ENCODE measurements at places on chromosomes 6 and 20. TPM values are rescaled to one million over a fixed set of nuclear protein-coding genes. Genes with fewer than 3 reads are reported as not detected.

Gene HEY2
- total RNA-seq: 0.32 TPM

Gene VSX1
- not detected for total RNA-seq

GRCh38 chr6:114024746-114025145 is 53.8 kb upstream of the HDAC2 start:
- H3K4me1 ChIP-seq: no peaks in the 10 kb centered on the region
- no peak overlapping the region for H3K27ac ChIP-seq
- no peak for DNase-seq
- H3K4me3 ChIP-seq: no peak overlapping the region
- H3K27me3 ChIP-seq: no peaks in the 10 kb centered on the region

DNA sequence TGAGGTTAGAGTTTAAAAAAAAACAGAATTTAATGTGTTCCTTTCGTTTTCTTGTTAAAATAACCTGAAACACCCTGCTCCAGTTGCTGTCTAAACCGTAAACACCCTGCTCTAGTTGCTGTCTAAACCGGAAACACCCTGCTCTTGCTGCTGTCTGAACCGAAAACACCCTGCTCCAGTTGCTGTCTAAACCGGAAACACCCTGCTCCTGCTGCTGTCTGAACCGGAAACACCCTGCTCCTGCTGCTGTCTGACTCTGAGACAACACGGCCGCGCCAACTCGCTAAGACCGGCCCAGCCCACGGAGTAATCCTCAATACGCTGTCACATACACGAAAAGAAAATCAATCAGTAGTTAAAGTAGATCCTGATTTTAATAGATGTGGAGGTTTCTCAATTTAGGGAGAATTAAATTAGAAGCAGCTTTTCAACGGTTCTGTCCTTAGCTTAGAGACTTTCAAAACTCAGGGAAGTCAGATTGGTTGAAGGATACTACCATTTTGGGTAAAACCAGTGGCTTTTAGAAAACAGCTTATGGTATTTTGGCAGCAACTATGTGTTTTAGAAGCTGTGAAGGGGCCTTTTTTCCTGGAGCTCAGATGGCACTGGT is 98.3 kb downstream of the RAMACL start:
- H3K4me3 ChIP-seq: no peak overlapping the region
- H3K36me3 ChIP-seq: peaks cover 2% of the 10 kb centered on the region
- peak; percentile 36 for DNase-seq
- H3K4me1 ChIP-seq: no peaks in the 10 kb centered on the region
- H3K27ac ChIP-seq: no peak overlapping the region

DNA sequence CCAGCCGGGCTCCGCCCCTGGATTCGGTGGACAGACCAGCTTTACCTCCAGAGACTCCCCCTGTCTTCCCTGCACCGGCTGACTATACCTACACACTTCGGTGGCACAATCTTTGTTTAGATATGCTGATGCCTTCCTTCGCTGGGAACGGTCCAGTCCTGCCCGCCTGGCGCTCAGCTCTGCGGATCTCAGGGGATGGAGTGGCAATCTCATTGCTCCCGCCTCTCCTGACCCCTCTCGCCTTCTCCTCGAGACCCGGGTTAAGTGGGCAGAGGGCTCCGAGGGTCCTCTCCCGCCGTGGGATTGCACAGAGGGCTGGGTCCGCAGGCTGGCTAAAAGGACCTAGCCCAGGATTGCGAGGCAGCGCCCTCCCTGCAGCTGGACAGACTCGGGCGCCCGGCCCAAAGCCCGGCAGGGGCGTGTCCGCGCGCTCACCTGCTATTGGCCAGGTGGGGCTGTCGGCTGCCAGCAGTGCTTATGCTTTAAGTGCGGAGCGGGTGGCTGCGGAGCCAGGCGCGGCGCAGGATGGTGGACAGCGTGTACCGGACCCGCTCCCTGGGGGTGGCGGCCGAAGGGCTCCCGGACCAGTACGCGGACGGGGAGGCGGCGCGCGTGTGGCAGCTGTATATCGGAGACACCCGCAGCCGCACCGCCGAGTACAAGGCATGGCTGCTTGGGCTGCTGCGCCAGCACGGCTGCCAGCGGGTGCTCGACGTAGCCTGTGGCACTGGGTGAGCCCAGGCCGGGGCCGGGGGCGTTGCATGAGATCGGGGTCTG is at the start of gene GNMT:
Gene GNMT (plus strand): TSS at position 512 of the 777 bp plus-strand sequence. CDS start 14 bp downstream, at position 526.
- H3K27ac ChIP-seq: no peak within 1 kb of the TSS
- H3K4me1 ChIP-seq: peaks cover 7% of the 10 kb centered on the region
- peaks cover 22% of the 10 kb centered on the region for H3K36me3 ChIP-seq
- peak within 1 kb of the TSS; percentile 67 for H3K4me3 ChIP-seq
